ENCODE measurements at places on chromosomes 7 and 10.
A peak's percentile ranks its signal among the peaks of the same experiment; 100 is the strongest.

DNA sequence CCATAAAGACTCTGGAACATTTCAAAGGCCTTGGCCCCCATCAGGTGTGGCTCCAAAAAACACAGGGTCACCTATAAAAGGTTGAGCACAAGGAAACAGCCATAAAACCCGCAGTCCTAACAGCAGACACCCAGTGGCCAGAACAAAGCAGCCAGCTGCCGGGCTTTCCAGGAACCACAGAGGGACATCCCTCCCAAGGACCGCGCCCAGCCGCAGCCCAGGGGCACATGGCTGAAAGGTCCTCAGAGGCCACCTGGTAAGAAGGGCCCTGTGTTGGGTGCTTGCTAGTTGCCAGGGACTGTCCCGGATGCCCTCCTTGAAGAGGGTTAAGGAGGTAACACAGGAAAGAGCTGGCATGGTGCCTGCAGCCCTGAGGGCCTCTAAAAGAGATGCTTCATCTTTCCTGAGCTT lies 32.7 kb downstream of the KCNMA1 start:
- DNase-seq: no peak

DNA sequence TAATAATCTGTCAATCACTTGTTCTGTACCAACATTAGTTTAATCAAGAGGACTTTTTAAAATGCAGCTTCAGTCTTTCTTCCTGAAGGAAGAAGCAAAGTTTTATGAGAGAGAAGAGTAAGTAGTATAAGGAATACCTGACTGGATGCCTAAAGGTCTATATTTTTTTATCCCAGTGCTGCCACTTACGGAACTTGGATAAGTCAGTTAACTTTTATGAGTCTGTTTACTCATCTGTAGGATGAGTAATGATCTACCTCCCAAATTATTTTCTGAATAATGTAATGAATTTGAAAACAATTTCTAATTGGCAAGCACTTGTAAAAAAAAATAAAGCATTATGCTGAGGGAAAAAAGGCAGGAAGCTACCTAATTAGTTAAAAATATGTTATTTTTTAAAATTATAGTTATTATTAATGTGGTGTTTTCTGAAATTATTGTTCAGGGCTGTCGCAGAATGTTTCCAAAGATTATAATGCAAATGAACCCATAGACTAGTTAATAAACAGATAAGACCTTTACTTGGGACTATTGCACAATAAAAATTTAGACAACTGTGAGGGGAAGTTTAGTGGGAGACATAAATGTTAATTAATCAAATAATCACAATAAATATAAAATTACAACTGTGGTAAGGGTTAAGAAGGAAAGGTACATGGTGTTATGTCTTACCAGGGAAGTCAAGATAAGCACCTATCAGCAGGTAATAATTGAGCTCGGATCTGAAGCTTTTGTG lies 24.6 kb downstream of the SLK start:
- no peak for DNase-seq

DNA sequence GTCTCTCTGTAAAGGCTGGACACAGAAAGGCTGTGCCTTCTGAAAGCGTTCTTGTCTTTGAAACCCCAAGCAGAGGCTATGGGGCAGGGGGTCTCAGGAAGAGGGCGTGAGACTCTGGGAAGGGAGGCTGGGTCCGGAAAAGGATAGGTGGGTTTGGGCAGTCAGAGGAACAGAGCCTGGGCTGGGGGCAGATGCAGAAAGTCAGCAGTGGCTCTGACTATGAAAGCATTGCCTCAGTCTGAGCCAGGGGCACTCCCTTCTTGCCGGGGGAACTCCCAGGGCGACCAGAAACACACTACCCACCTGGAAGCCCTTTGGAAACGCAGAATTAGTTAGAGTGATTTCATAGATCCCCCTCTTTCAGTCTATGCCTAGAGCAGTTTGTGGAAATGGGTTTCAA lies 72.0 kb downstream of the VWA2 start:
- no peak for DNase-seq

GRCh38 chr10:124791547-124792348 lies at the start of gene EEF1AKMT2:
TSS of gene EEF1AKMT2 (minus strand) at chr10:124791887. CDS start at chr10:124791833, 54 bp downstream.
- peak; percentile 85 for DNase-seq

GRCh38 chr7:2851497-2851896 lies 7.4 kb upstream of the GNA12 start:
- DNase-seq: peak; percentile 58

GRCh38 chr7:158564663-158565035 lies 23.0 kb downstream of the PTPRN2 start:
- DNase-seq: no peak

GRCh38 chr10:15879663-15880062 lies 19.4 kb upstream of the MINDY3 start:
- peak; percentile 15 for DNase-seq

DNA sequence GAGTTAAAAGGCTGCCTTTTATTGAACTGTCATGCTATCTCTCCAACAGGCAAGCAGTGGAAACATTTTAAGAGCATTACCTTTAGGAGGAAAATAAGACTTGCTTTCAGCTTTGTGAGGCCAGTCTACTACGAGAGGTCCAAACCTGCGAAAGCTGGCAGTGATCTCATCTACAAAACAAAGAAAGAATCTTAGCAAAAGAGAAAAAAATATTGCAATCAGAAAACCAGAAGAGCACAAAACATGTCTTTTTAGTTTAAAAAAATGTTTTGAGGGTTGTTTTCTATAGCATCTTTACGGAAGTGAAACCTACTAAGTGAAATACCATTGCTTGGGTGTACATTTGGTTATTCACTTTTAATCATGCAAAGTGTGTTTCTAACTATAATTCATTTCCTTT lies 147.9 kb downstream of the CPEB3 start:
- no peak for DNase-seq

- DNase-seq: no peak
Observed at GRCh38 chr7:115328018-115328417, 406.1 kb downstream of the MDFIC start.

DNA sequence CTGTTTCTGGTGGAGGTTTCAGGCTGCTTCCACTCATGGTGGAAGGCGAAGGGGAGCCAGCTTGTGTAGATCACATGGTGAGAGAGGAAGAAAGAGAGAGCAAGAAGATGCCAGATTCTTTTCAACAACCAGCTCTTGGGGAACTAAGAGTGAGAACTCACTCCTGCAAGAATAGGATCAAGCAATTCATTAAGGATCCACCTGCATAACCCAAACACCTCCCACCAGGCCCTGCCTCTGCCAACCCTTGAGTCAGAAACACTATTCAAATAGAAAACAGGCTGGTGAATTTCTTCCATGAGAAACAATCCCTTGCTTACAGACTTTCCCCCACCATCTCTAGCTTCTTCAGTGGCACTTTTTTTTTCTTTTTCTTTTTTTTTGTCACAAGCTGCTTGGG lies 317.2 kb downstream of the GPR158 start:
- DNase-seq: no peak

GRCh38 chr7:73668886-73669230 lies 1.2 kb downstream of the VPS37D start:
- DNase-seq: no peak

DNA sequence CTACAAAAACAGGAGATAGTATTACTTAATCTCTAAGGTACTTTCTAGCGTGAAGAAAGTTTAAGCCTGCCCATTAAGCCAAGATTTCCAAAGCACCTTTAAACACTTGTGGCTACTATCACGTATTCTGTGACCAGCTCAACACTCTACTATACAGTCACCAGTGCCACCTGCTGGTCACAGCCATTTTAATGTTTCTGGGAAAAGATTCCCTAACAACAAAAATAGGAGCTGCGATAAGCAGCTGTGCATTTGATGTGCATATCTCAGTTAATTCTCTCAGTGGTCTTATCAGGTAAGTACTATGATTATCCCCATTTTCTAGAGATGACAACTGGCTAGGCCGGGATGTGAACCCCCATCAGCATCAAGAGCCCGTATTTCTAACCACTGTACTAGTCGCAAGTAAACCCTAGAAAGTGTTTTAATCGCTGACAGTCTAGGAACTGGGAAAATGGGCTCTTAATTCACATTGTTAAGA lies 860 bp downstream of the SEC31B start:
- DNase-seq: peak; percentile 67

DNA sequence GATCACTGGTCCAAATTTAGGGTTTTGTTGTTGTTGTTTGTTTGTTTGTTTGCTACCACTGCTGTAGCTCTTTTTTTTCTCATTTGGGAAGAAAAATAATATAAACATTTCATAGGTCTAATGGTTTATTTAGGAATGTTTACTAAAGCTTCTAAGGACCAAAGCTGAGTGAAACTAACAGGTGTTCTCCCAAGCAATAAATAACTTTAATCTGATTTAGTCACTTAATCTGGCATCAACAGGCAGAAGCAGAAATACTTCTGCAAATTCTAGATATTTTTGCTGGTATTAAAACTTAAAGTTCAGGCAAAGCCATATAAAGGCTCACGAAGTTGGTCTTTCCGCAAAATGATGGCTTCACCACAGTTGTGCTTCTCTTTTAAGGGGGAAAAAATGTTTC lies 144.5 kb upstream of the YAE1 start:
- DNase-seq: no peak

DNA sequence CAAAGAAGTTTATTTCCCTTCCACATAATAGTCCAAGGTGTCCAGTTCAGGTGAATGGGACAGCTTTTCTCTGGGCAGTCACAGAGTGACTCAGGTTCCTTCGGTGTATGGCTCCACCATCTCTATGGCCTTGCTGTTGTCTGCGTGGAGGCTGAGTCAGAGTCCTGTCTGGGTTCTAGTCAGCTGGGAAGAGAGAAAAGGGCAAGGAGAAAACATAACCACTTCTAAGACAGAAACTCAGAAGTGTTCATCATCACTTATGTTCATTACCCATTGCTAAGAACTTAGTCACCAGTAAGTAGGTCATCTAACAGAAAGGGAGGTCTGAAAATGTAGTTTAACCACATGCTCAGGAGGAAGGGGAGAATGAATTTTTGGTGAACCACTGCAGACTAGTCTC lies 32.4 kb upstream of the CCDC7 start:
- peak; percentile 57 for DNase-seq

DNA sequence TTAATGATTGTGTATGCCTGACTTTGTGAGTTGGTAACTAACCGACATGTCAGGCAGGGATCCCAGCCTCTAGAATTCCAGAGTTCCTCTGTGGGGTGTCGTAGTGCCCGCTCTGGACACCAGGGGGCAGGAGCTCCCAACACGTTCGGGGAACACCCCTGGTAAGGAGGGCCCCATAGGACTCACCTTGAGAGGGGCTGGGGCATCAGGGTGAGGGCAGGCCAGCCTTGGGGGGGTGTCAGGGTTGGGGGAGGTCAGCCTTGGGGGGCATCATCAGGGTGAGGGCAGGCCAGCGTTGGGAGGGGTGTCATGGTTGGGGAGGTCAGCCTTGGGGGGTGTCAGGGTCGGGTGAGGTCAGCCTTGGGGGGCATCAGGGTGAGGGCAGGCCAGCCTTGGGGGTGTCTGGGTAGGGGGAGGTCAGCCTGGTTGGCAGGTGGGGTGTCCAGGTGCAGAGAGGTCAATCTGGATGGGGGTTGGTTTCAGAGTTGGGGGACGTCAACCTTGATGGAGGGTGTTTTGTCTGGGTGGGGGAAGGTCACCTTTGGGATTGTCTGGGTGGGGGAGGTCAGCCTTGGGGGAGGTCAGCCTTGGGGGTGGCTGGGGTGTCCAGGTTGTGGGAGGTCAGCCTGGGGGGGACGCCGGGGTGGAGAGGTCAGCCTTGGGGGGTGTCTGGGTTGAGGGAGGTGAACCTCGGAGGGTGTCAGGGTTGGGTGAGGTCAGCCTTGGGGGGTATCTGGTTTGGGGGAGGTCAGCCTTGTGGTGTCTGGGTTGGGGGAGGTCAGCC lies 45.6 kb upstream of the SUN1 start:
- peak; percentile 52 for DNase-seq

- no peak for DNase-seq
Observed at GRCh38 chr10:49290131-49290530, 8.8 kb upstream of the C10orf71 start.

DNA sequence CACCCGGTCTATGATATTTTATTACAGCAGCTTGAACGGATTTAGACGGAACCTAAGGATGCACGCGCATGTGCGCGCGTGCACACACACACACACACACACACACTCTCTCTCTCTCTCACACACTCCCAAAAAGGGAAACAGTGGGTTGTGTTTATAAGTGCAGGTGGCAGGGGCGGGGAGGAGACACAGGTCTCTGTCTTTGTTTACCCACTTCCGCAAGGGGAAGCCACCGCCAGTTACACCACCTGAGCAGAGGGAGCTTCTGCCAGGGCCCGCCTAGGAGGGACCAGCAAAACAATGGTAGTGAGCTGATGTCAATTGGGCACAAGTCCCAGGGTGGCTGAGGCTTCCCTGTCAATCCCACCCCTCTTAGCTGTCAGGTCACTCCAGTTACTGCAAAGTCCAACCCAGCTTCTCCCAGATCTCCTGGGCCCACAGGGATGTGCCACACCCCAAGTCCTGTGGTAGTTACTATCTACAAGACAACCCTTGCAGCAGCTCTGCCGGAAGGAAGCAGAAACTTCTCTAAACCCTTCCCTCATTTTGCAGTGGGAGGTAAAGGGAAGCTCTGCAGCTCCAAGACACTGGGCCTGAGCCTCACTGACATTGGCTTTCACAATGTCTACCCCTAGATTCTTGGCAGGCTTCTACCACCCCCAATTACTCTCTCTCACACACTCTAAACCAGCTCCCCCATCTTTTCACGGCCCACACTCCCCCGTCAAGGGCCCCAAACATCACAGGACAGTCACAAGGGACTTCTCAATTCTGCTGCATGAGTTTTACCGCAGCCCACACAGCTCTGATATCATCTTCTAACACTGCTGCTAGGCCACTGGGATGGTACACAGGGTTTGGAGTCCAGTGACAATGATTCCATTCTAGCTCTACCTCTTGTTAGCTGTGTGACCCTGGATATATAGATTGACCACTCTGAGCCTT lies 17.6 kb downstream of the ANXA11 start:
- peak; percentile 68 for DNase-seq

DNA sequence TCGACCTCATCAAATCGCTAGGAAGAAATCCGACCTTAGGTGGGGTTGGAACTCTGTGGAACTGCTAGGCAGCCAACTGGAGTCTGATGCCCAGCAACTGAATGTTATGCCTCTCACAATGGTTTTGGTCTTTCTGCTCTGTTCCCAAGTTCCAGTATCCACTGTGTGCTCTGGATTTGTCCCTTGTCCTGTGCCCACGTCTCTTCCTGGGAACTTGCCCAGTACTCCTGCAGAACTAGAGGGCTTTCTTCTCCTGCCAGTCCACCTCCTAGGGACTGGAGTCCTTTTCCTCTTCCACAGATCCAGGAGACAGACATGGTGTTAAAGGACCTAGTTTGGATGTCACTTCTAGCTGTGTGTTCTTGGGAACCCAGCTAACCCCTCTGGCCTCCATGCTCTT lies 26.6 kb downstream of the PRTFDC1 start:
- DNase-seq: no peak

GRCh38 chr10:102132193-102132562 lies 662 bp upstream of the PPRC1 start:
- DNase-seq: no peak

DNA sequence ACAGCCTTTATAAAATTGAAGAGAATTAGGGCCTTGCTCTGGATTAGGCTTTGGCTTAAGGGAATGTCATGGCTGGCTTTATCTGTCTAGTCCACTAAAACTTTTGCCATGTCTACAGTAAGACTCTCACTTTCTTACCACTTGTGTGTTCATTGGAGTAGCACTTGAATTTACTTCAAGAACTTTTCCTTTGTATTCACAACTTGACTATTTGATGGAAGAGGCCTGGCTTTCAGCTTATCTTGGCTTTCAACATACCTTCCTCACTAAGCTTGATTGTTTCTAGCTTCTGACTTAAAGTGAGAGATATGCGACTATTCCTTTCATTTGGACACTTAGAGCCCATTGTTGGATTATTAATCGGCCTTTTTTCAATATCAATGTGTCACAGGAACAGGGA lies 96.1 kb downstream of the TPST1 start:
- DNase-seq: no peak

GRCh38 chr10:119595676-119596515 lies 868 bp downstream of the TIAL1 start:
- peak; percentile 41 for DNase-seq

- DNase-seq: no peak
Observed at GRCh38 chr10:129716211-129716681, 247.8 kb downstream of the EBF3 start.
